Gastroesophageal sphincter (tissue), 4 donors: ENCODE measurements at places on chromosomes 4 and X. TPM values are rescaled to one million over a fixed set of nuclear protein-coding genes. Genes with fewer than 3 reads are reported as not detected.
A peak's percentile ranks its signal among the peaks of the same experiment; 100 is the strongest.

- peak; percentile 34 for ATAC-seq
Measured at GRCh38 chr4:139207873-139208403, 30.9 kb upstream of the ELF2 start.

DNA sequence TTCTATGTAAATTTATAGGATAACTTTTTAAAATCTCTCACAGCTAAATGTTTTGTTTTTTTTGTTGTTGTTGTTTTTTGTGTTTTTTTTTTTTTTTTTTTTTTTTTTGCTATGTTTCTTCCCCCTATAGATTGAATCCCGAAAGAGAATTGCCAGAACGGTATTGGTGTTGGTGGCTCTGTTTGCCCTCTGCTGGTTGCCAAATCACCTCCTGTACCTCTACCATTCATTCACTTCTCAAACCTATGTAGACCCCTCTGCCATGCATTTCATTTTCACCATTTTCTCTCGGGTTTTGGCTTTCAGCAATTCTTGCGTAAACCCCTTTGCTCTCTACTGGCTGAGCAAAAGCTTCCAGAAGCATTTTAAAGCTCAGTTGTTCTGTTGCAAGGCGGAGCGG, 4.1 kb downstream of the BRS3 start:
- ATAC-seq: no peak

FAT4 gene
- total RNA-seq: 44.0 TPM

DNA sequence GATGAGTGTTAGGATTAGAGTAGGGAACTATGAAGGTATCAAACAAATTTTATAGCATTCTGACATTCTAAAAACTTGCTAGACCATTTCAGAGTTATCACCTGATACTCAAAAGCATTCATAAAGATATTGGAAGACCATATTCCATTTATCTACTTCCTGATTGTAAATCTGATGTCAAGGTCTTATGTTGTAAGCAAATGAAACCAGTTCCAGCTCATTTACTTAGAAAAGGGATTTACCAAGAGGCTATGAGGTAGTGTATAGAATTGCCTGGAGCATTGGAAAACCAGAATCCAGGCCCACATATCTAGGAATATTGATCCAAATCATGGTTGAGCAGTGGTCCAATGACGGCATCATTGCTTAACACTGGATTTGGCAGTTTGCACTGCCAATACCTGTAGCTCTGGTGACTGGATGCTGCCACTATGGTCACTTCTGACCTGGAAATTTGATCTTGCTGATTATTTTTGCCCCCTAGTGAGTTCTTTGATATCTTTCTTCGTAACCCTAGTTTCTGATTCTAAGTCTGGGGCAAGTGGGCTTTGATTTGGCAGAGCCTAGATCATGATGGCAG, 25.4 kb downstream of the ARFIP1 start:
- no peak for ATAC-seq

GRCh38 chr4:85938062-85938461, 421.8 kb downstream of the MAPK10 start:
- ATAC-seq: no peak

ARMCX1 gene
- total RNA-seq: 35.1 TPM

SLC25A43 gene
- 12.6 TPM for total RNA-seq

CYBB gene
- 33.1 TPM for total RNA-seq

TEX11 gene
- not detected for total RNA-seq

QRFPR gene
- not detected for total RNA-seq

- no peak for ATAC-seq
Measured at GRCh38 chrX:101383679-101384205, 2.2 kb downstream of the BTK start.
